Jurkat, Clone E6-1 (cell line): ENCODE measurements at places on chromosomes 2 and 18.

- DNase-seq = no peak
These were observed 160.8 kb downstream of the PHLPP1 start for GRCh38 chr18:62876111-62876510.

- DNase-seq = no peak
These were observed 77.7 kb downstream of the RHOB start for GRCh38 chr2:20524412-20525040.

GRCh38 chr2:155770516-155770915 is 562.0 kb downstream of the NR4A2 start:
- no peak for DNase-seq

DNA sequence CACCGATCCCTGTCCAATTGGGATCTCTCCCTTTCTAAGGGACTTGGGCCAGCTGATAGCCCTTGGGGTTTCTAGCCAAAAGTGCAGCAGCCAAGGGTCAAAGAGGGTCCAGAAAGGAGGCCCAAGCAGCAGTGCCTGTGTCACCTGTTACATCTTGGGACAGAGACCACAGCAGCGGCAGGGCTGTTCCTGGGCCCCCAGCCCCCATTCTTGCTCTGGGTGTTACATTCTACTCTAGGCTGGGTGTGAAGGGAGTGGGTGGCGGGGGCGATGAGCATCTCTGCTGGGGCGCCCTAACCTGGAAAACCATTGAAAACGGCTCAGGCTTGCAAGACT is 1.2 kb downstream of the PAX3 start:
- no peak for DNase-seq

GRCh38 chr2:99824758-99825157 is 317.6 kb downstream of the AFF3 start:
- no peak for DNase-seq

GRCh38 chr2:11624893-11625292 is 45.1 kb downstream of the NTSR2 start:
- DNase-seq = no peak

GRCh38 chr18:52312346-52312745 is 27.7 kb upstream of the DCC start:
- no peak for DNase-seq

GRCh38 chr2:147172493-147173188 is 672.2 kb upstream of the ACVR2A start:
- DNase-seq = no peak

- no peak for DNase-seq
These were observed 1082.2 kb upstream of the DDX18 start for GRCh38 chr2:116732322-116732721.

GRCh38 chr2:4507661-4508060 is 804.3 kb downstream of the DCDC2C start:
- DNase-seq = no peak

- DNase-seq = peak; percentile 21
These were observed 38.3 kb downstream of the PAPOLG start for GRCh38 chr2:60794271-60794863.

GRCh38 chr2:128776461-128777195 is 458.0 kb upstream of the HS6ST1 start:
- DNase-seq = no peak

GRCh38 chr2:201642579-201643215 is 606 bp downstream of the TMEM237 start:
- peak; percentile 71 for DNase-seq

DNA sequence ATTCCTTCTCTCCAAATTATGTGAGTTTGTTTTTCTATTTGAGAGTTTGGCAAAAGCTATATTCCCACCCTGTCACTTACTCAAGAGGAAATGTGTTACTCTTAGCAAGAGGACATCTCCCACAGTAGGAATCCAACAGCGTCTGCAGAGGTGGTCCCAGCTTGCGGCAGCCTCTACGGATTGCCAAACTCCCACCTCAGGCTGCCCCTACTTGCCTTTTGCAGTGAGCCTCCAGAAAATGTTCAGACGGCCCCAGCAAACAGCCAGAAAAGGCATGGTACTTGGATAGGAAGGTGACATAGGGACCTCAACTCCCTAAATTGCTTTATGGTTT is 158.4 kb downstream of the SUCLG1 start:
- no peak for DNase-seq

DNA sequence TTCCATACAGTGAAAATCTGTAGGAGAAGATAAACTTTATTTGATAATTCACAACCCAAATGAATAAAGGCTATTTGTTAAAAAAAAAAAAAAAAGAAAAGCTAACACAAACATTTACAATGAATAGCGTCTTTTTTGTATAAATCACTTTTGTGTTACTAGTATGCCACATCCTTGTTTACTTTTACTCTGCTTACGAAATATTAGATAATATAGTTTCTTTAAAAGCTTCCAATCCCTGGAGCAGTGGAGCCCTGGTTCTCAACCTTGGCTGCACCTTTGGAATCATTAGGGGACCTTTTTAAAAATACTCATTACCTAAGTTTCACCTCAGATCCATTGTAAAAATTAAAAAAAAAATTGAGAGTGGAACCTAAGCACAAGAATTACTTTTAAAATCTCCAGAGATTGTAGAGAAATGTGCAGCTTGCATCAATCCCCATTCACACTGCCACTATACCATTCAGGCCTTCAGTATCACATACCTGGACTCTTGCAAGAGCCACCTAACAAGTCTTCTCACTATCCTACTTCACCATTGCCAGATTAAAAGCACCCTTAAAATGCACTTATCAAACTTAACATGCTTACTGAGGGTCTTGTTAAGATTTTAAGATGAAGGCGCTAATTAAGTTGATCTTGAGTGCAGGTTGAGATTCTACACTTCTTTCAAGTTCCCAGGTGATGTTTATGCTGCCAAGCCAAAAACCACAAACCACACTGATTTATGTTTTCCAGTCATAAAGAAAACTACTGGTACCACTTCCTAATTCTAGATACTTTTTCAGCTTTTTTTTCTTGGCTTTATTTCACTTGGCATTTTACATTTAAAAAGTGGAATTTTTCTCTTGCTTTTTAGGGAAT is 59.7 kb upstream of the ZC3H15 start:
- DNase-seq = peak; percentile 69

GRCh38 chr2:147998203-147998602 is 22.3 kb downstream of the ORC4 start:
- no peak for DNase-seq

- DNase-seq = no peak
These were observed 3.2 kb downstream of the GATA6 start for GRCh38 chr18:22172594-22173049.

DNA sequence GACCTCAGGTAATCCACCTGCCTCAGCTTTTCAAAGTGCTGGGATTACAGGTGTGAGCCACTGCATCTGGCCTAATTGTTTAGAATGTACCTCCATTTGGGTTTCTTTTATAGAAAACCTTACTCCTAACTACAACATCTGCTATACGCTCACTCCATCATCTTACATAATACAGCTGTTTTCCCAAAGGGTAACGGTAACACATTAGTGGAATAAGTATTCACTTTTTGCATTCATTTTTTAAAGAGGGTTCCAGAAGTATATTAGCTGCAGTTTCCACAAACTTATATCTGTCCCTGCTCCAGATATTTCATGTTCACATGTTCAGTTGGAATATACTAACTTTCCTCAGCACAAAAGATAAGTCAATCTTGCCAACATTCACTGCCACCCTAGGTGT is 640.1 kb upstream of the FSHR start:
- no peak for DNase-seq

GRCh38 chr2:37568565-37568964 is 102.9 kb downstream of the CDC42EP3 start:
- DNase-seq = no peak

DNA sequence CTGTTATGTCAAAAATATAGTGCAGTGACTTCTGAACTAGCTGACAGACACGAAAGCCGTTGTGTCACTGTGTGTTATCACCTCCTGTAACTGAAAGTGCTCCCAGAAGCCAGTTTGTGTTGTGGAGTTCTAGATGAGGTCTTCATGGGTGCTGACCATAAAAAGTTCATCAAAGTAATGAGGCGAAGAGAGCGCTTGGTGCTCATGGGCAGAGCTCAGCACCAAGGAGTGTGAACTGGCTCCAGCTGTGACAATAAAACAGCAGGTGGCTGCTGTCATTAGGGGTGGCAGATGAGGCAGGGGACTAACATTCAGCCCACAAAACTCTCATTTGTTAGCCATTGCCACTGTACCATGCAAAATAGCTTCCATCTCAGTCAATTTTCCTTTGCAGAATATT is 151.1 kb downstream of the ZNF407 start:
- no peak for DNase-seq

DNA sequence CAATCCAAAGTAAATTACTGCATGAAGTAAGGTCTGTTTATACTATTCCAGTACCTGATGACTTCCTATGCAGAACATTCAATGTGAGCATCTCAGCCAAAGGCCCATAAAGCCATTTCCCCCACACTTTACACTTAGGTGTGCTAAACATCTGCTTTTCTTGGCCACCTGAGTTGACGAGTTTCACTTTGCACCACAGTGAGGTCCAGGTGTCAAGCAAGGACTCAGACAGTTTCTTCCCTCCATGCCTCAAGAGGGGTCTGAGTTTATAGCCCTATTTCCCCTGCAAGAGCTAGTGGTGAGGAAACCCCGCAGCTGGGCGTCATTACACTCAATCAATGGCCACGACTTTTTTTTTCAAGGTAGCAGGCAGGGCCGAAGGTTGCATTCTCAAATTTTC is 107.7 kb downstream of the MREG start:
- no peak for DNase-seq

- DNase-seq = no peak
These were observed 15.2 kb downstream of the G6PC2 start for GRCh38 chr2:168916331-168916675.

- no peak for DNase-seq
These were observed 12.4 kb downstream of the HS6ST1 start for GRCh38 chr2:128306081-128306930.

DNA sequence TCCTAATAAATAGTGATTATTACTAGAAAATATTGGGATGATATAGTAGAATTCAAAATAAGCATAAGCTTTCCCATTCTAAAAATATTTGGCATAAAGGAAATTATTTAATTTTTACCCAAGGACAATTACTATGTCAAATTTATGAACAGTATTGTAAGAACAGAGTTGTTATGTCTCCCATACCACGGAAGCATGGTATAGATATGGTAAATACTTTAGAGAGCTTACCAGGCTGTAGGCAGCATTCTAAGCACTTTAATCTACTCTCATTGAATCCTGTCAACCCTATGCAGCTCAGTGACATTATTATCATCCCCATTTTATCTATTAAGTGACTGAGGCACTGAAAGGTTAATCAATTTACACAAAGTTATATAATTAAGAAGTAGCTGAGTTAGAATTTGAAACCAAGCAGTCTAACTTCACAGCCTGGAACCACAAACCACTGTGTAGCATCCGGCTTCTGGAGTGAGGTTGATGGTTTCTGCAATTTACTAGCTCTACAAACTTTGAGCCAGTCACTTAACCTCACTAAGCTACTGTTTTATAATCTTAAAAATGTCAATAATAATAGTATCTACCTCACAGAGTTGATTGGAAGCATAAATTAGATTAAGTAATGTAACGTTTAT is 323.7 kb downstream of the ARHGAP15 start:
- peak; percentile 60 for DNase-seq

GRCh38 chr18:3596637-3597384 is 146.8 kb downstream of the TGIF1 start:
- no peak for DNase-seq

DNA sequence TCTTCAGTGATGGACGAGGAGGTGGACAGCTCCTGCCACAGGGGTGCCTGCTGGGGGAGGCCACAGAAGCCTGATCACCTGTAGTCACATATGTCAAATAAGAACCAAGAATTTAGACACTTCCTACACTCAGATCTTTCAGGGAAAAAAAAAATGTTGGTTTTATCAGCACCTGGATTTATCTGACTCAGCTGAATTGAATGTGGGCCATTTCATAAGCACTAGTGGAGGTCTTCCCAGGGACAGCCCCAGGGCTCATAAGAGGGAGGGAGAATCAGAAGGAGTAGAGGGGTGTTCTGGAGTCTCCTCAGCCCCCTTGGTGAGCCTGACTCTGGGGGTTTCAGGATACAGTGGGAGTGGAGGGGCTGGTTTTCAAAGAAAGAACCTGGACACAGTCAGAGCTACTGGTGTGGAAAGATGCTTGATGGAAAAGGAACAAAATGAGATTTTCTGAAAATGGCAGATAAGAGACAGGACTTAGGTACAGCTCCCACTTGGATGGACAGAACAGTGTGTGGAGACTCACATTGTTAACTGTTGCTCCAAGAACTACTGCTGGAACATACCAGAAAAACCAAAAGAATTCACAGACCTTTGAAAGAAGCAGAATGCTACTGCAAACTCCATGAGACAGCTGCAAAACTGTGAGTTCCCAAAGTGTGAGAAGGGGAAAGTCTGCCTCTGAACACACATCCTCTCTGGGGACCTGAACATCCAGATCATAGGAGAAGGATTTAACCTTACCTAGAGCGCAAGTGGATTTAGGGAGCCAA is 45.4 kb downstream of the LCT start:
- DNase-seq = no peak

GRCh38 chr2:120354467-120354866 is 8.5 kb downstream of the INHBB start:
- no peak for DNase-seq

- DNase-seq = no peak
These were observed 71.4 kb downstream of the HNMT start for GRCh38 chr2:138035608-138036217.

DNA sequence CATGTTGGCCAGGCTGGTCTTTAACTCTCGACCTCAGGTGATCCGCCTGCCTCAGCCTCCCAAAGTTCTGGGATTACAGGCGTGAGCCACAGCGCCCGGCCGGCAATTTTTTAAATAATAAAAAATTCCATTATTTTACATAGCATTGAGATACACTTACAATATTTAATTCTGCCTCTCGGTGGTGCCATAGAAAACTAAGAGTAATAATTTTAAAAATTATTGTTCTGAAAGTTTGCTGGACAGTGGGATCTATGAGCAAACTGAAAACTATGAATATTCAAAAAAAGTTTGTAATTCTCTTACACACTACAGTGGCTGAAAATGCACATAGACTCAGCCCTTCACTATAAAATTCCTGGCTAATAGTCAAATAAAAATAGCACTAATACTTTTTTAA is 90.9 kb upstream of the STON1 start:
- no peak for DNase-seq

DNA sequence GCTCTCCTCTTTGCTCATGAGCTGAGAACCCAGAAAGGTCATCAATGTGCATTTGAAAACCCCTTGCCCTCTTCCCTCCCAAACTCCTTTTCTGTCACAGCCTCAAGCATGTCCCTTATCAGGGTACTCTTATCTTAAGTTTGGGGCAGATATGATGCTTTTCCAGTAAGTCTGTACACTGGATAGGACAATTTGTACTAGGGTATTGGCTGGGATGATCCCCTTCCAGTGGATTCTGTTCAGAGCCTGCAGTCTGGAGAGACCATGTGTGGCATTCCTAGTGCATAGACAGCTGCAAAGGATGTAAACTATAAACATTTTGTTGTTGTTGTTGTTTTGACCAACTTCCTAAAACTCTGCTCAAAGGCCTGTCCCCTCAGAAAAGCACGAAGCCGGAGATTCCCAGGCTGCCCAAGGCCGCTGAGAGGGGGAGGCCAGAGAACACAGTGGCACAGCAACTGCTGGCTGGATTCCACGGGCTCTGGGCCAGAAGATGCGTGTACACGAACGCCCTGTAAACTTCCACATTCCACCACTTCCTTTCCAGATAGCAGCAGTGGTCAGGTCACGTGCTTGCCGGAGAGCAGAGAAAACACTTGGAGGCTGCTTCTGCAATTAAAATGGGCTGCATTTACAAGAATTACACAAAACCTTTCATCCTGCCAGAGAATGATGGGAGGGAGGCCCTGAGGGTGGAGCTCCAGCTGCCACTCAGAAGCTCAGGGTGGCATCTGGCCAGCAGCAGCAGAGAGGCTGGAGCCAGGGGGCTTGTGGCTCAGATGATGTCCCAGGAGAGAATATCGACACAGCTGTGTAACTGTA is 42.1 kb downstream of the BMP10 start:
- peak; percentile 98 for DNase-seq
